ENCODE measurements at places on chromosomes 7 and 10. TPM values are rescaled to one million over a fixed set of nuclear protein-coding genes. Genes with fewer than 3 reads are reported as not detected.

DNA sequence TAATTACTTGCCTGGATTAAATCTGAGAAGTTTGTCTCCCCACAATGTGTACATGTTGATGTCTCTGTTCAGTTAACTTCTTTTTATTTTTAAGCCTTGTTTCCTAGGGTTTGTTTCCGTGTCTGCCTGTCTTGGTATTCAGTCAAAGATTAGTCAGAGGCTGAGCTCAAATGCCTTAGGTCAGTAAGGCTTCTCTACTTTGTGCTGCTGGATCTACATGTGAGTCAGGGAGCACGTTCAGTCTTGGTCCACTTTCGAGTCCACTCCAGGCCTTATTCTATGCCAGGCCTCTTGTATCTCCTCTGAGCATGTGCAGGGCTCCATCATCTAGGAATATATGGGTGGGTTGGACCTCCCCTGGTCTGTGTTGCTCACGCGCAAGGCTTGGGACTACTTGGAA is 93.3 kb upstream of the FZD8 start:
- H3K4me3 ChIP-seq = no peak overlapping the region
- DNase-seq = no peak
- no peaks in the 10 kb centered on the region for H3K36me3 ChIP-seq

DNA sequence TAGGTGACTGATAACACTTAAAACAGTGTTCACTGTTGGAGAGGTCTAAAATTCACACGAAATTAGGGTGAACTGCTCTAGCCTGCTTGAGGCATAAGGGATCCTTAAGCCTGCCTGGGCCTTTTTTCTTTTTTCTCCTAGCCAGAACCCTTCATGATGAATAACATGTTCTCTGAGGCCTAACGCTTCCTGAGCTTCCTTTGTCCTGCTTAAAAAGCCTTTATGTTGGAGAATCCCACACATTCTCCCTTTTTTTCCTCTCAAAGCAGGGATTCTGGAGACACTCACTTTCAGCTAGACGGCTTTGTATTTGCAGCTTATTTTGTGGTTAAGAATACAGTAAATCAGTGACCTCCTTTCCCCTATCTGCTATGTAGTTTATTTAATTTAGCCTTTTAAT is 354.7 kb upstream of the PHF14 start:
- H3K36me3 ChIP-seq = no peaks in the 10 kb centered on the region
- H3K4me1 ChIP-seq = no peaks in the 10 kb centered on the region
- peaks cover 4% of the 10 kb centered on the region for H3K27me3 ChIP-seq
- no peak for DNase-seq
- no peak overlapping the region for H3K4me3 ChIP-seq
- H3K27ac ChIP-seq = no peak overlapping the region

DNA sequence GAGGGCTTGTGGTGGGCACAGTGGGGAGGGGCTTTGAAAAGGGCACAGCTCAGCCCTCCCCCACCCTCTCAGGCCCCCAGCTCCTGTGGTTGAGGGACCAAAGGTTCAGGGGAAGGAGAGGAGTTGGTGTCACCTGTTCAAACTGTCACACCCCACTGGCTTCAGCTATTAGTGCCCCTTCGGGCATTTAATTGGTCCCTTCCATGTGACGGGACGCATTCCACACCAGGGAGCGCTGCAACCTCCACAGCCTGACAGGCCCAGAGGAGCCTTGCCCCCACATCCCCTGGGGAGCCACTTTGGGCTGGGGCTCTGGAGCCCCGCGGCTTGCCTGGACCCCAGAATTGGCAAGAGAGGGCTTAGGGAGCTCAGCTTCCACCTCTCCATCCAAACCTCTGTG is 75.7 kb downstream of the C10orf105 start:
- no peaks in the 10 kb centered on the region for H3K27me3 ChIP-seq
- H3K36me3 ChIP-seq = no peaks in the 10 kb centered on the region
- H3K4me3 ChIP-seq = no peak overlapping the region
- no peak for DNase-seq
- H3K4me1 ChIP-seq = no peaks in the 10 kb centered on the region

- H3K4me1 ChIP-seq = peaks cover 17% of the 10 kb centered on the region
- no peaks in the 10 kb centered on the region for H3K27me3 ChIP-seq
- peaks cover 1% of the 10 kb centered on the region for H3K36me3 ChIP-seq
- H3K4me3 ChIP-seq = no peak overlapping the region
- no peak overlapping the region for H3K27ac ChIP-seq
- no peak for DNase-seq
Observed at GRCh38 chr10:31959461-31960173, 31.0 kb upstream of the ARHGAP12 start.

DNA sequence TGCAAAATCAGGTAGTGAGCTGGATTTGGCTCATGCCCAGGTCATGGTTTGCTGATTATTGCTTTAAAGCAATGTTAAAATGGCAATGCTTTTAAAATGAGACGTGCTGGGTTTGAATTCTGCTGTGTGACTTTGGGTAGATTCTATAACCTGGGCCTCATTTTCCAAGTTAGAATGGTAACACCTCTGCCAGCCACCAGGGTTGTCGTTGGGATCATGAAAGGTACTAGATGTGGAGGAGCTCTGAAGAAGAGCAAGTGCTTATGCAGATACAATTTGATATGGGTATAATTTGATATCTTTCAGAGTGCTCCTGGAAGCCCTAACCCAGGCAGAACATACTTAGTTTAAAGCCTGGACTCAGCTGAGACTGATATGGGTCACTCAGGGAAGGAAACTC is 60.0 kb downstream of the EVX1 start:
- no peak overlapping the region for H3K4me3 ChIP-seq
- no peaks in the 10 kb centered on the region for H3K36me3 ChIP-seq
- peaks cover 15% of the 10 kb centered on the region for H3K27me3 ChIP-seq
- DNase-seq = no peak
- H3K4me1 ChIP-seq = no peaks in the 10 kb centered on the region

Gene CDHR3
- 0.55 TPM for total RNA-seq

Gene PKD2L1
- total RNA-seq = not detected

All from activated CD4-positive, alpha-beta T cell treated with anti-CD3 and anti-CD28 coated beads for 36 hours (primary cell).